NCI-H2081 treated with DMSO at 0.1 percent for 48 hours (cell line): ENCODE measurements at places on chromosomes 3 and 15.

DNA sequence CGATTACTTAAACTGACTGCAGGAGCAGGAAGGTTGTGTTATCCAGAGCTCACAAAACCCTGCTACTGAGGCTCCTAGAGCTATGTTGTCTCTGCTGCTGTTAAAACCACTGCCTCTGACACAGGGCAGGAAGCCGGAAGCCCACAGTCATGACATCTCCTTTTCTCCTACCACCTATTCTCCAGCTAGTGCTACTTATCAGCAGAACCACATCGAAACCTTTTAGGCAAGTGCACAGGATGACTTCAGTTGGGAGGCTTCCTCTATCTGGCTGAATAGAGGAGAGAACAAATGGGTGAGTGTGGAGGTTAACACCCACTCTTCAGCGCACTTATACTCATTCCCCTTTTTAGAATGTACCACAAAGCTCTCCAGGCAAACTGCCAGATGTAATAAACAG lies 638.0 kb downstream of the OTOL1 start:
- DNase-seq, result no peak

DNA sequence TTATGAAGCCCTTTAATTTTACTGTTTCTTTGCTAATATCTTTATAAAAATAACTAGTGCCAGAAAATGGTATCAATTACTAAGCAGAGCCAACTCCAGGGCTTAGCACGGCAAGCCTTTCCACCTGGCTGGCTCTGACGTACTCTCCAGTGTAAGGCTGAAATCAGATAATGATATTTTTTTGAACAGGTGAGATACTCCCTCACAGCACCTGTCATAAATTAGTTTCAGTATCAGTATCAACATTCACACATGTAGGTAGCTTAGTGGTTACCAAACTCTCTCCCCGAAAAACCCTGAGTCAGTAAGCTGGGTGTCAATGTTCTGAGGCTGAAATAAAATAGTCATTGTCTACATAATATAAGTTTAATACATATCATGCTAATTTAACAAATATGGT lies 710.1 kb downstream of the SQOR start:
- DNase-seq, result no peak

DNA sequence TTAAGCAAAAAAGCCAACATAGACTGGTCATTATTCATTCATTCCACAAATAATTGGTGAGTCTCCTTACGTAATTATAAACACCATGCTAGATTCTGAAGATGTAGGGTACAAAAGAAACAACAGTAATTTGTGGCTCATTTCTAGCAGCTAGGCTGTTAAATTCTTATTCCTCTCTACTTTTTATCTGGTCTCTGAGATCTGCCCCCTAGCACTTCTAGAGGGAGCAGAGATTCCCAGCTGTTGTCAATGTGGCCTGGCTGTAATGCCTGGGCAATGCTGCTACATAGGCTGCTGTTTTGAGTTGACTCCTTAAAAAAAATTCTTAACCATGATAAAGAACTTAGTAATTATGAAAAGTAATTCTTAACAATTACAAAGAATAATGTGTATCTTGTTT lies 434.9 kb upstream of the THRB start:
- DNase-seq, result no peak

DNA sequence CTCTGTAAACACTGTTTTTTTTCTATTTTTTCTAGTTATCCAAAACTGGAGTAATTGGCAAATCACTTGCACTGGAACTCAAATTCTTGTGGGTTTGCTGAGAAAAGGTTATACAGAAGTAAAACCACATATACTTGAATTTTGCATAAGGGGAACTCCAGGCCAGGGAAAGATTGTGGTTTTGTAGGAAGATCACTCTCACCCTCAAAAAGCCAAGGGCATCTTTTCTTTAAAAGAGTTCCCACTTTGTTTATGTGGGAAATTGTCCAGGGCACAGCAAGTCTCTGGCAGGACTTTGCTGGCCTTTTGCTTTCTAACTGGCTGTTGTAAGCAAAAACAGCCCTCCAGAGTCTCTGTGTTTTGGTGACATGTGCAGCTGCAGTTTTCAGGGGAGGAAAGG lies 340.3 kb upstream of the RBMS3 start:
- no peak for DNase-seq

- no peak for DNase-seq
Observed at GRCh38 chr15:89368566-89369223, 34.1 kb upstream of the POLG start.

GRCh38 chr15:68792901-68793766 lies 27.6 kb downstream of the ANP32A start:
- DNase-seq, result no peak
